Spinal cord (tissue), 10 donors: ENCODE measurements at places on chromosomes 2 and 18. TPM values are rescaled to one million over a fixed set of nuclear protein-coding genes. Genes with fewer than 3 reads are reported as not detected.

DNA sequence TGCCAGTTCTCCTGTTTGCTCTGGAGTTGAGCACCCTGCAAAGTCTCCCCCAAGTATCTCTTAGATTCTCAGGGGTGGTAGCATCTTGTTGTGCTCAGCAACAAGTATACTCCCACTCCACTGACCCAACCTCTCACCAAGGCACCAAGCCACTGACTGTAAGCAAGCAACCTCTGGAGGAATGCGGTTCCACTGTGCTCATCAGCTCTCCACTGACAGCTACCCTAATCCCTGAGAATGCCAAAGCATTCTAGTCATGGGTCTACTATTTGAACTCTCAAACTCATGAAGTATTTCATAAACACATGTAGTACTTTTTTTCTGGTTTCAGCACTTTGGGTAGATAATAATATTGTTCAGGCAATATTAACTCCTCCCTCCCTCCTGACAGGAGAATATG, 170.0 kb downstream of the EPHA4 start:
- no peak overlapping the region for H3K4me3 ChIP-seq
- H3K27ac ChIP-seq = no peak overlapping the region
- H3K4me1 ChIP-seq = no peaks in the 10 kb centered on the region
- H3K36me3 ChIP-seq = no peaks in the 10 kb centered on the region
- DNase-seq = no peak
- H3K27me3 ChIP-seq = no peaks in the 10 kb centered on the region

DNA sequence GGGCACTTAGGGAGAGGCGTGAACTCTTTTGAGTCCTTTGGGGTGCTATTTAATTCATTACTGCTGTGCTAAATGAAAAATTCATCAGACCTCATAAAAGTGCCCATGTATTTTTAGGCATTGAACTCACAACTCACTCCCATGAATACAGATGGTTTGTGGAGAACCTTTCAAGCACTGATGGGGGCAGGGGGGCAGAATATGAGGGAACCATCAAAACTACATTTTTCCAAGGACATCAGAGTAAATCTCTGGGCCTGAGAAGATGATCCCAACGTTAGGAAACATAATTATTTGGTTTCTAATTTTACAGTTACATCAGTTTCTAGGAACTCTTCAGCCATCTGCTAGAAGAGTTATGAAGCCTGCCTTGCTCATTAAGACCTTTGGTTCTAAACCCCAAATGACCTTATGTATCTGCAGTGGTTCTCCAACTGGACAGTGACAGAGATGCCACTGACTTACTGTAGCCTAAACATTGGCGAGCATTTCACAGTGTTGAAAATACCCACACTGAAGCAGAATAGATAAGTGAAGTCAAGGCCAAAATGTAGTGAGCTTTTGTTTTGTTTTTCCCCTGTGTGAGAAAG, 90.8 kb downstream of the MYO1B start:
- no peaks in the 10 kb centered on the region for H3K27me3 ChIP-seq
- no peak overlapping the region for H3K27ac ChIP-seq
- H3K4me1 ChIP-seq = no peaks in the 10 kb centered on the region
- DNase-seq = peak; percentile 36

DNA sequence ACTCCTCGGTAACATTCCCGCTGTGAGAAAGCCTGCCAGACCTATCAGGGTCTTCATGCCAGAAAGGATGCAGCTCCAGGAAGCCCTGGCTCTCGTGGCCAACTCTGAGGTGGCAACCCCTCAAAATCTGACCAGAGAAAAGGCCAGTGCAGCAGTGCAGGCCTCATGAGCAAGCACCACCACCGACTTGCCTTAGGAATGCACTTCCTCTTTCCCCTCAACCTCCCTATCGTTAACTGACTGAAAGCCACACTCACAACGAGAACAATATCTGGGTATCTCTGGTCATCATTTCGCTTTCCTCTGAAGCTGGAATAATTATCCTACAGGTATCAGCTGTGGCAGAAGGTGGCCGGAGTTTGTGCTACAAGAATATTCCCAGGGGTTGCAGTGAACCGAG, 101.4 kb upstream of the POU3F3 start:
- H3K36me3 ChIP-seq = no peaks in the 10 kb centered on the region
- no peak for DNase-seq
- no peak overlapping the region for H3K4me3 ChIP-seq
- H3K4me1 ChIP-seq = peaks cover 27% of the 10 kb centered on the region
- no peak overlapping the region for H3K27ac ChIP-seq
- no peaks in the 10 kb centered on the region for H3K27me3 ChIP-seq

DNA sequence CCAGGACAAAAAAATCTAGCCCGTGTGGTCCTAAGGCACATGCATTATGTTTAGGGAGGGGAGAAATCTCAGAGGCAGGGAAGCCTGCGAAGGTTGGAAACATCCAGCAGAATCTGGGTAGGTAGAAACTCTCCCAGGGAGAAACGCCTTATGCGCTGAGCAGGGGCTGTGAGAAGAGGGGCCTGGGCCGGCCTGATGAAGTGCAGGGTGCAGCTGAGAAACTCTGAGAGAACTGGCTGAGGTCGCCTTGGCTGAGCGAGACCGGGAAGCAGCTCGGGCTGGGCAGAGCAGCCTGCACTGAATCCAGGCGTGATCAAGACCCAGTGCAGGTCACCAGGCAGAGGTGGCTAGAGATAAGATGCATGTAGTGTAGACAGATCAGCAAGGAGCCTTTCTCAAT, 15.1 kb downstream of the CHMP1B start:
- H3K4me3 ChIP-seq = no peak overlapping the region
- H3K27ac ChIP-seq = no peak overlapping the region
- DNase-seq = no peak
- no peaks in the 10 kb centered on the region for H3K4me1 ChIP-seq

DNA sequence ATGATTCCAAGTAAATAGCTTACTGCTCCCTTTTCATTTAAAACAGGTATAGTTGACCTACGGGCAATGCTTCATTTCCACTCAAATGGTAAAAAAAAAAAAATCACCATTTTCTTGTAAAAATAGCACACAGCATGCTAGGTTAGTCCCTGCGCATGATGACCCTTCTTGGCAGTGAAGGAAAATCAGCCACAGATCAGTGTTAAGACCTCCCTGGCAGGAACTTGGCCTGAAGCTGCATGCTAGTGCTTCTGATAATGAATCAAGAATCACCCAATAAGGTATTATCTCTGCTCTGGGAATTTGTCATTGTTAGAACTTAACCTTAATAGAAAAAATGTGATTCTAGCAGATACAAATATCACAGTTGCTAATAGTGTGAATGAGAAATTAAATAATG, 166.3 kb downstream of the RAB3GAP1 start:
- H3K27ac ChIP-seq = no peak overlapping the region
- H3K4me1 ChIP-seq = no peaks in the 10 kb centered on the region
- DNase-seq = no peak

- no peak for DNase-seq
- H3K27me3 ChIP-seq = no peaks in the 10 kb centered on the region
- H3K4me1 ChIP-seq = peaks cover 5% of the 10 kb centered on the region
- no peaks in the 10 kb centered on the region for H3K36me3 ChIP-seq
- no peak overlapping the region for H3K4me3 ChIP-seq
Observed at GRCh38 chr2:18047896-18048657, 169.6 kb downstream of the KCNS3 start.

DNA sequence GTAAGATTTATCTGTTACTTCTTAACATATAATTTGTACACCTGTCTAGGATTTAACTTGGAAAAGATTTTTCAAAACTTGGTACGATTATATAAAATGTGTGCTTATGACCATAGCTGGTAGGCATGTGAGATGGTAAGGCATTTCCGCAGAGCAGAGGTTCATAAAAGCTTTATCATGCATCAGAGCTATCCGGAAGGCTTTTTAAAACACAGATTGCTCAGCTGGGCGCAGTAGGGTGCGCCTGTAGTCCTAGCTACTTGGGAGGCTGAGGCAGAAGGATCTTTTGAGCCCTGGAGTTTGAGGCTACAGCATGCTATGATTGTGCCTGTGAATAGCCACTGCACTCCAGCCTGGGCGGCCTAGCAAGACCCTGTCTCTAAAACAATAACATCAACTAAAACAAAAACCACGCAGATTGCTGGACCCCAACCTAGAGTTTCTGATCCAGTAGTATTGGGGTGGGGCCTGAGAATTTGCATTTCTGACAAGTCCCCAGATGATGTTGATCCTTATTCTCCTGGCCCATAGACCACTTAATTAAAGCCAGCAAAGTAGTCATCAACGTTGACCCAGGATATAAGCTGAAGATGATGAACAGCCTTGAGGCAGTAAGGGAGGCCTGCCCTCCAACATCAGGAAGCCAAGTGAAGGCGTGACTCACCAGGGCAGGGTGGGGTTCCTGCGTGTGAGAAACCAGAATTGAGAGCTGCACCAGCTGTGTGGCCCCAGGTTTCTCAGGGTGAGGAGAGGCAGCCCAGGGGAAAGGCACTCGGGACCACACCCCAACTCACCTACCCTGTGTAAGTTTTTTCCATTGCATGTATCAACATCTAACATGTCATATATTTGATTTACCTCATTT, 21.6 kb upstream of the SLC20A1 start:
- H3K27ac ChIP-seq = no peak overlapping the region
- H3K4me3 ChIP-seq = no peak overlapping the region
- no peak for DNase-seq
- no peaks in the 10 kb centered on the region for H3K36me3 ChIP-seq
- H3K27me3 ChIP-seq = no peaks in the 10 kb centered on the region

DNA sequence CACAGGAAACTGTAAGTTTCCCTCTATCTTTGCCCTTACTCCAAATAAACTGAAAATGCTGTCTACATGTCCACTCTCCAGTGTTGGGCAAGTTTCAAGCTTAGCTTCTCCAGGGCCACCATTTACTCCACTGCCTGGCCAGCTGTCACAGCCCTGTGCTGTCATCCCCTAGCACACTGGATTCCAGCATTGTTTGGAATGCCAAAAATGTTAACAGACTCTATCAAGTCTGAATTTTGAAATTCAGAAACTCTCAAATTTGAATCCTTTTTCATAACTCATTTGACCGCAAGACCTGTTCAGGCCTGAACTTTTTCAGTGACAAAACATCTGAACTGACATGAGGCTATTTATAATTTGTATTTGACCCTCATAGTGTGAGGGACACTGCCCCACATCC, 5.2 kb upstream of the ARHGAP28 start:
- peaks cover 6% of the 10 kb centered on the region for H3K4me1 ChIP-seq
- no peak overlapping the region for H3K27ac ChIP-seq
- H3K36me3 ChIP-seq = no peaks in the 10 kb centered on the region
- H3K27me3 ChIP-seq = no peaks in the 10 kb centered on the region
- DNase-seq = no peak

- H3K27me3 ChIP-seq = no peaks in the 10 kb centered on the region
- no peak overlapping the region for H3K27ac ChIP-seq
- DNase-seq = no peak
- H3K4me3 ChIP-seq = no peak overlapping the region
- peaks cover 11% of the 10 kb centered on the region for H3K4me1 ChIP-seq
Observed at GRCh38 chr2:100999995-101000394, 2.1 kb upstream of the RPL31 start.

The ATOH8 gene
- 5.8 TPM for total RNA-seq

The TUBB8B gene
- total RNA-seq = 0.11 TPM
